ENCODE measurements at places on chromosomes 1 and 21.

DNA sequence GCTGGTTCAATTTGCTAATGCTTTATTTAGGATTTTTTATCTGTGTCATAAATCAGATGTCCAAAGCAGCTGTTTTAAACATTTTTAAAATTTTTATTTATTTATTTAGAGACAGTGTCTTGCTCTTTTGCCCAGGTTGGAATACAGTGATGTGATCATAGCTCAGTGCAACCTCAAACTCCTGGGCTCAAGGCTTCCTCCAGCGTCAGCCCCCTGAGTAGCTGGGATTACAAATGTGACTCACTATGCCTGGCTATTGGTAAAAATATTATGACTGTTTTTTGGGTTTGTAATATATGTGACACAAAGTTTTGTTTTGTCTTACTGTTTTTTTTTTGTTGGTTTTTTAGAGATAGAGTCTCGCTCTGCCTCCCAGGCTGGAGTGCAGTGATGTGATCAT lies 11.8 kb downstream of the ZBED6 start:
- DNase-seq = no peak

DNA sequence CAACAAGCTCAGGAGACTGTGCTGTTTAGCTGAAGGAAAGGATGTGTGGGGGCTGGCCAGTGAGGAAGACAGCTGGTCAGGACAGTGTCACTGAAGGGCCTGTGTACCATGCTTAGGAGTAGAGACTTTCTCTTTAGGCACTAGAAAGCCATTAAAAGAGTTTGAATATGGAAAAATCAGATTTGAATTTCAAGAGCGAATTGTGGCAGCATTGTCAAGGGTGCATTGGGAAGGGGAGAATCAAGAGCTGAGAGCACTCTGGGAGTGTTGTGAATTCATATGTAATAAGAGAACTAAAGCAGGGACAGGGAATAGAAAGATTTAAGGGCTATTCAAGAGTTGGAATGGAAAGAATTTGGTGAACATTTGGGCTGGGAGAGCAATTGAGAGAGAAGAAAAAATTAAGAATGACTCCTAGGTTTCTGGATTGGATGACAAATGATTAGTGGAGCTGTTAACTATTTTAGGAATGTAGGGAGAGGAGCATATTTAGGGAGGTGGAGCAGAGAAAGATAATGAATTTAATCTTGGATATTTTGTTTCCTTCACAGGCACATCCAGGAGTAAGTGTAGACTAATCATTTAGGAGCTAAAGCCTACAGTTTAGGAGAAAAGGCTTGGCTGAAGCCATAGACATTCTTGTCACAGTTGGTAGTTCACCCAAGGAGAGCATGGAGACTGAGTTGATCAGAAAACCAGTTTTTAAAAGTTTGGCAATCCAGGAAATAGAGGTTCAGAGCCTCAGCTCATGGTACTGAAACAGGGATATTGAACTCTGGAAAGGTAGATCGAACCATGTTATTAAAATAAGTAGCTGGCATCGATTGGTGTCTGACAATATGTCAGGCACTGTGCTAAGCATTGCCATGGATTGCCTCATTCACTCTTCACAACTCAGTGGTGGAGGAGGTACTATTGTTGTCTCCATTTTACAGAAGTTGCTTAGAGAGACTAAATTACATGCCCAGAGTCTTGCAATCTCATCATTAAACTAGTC lies 23.1 kb upstream of the TOR3A start:
- no peak for DNase-seq

DNA sequence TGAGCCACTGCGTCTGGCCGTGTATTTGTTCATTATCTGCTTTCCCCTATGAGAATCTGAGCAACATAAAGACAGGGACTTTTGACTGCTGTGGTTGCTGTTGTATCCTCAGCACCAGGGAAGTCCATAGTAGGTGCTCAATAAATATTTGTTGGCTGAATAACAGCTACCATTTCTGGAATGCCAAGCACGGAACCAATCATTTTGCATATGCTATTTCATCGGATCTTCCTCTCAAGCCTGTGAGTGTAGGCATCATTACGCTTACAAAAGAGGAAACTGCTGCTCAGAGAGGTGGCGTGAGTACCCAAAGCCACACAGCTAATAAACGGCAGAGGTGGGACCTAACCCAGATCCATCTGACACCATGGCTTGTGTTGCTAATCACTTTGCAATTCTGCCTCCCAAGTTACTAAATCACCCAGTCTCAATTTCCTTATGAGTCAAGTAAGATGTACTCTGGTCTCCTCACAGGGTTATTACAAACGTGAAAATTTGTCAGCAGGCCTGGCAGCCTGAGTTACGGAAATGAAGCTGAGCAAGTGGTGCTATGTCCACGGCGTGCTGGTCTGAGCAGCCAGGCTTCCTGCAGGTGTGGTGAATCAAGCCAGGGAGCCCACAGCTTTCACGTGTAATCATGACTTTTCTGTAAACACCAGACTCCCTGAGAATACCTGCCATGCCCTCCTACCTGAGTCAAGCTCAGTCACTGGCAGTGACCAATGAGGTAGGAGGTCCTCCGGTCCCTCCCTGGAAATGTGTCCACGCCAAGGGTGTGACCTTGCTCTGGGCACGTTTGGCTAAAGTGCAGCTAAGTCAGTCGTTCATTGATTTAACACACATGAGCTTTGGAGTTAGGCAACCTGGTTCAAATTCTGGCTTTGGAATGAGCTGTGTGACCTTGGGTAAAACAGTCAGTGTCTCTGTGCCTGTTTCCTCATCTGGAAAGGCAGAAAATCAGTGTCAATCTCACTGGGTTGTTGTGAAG lies 4.8 kb upstream of the RHCE start:
- no peak for DNase-seq

DNA sequence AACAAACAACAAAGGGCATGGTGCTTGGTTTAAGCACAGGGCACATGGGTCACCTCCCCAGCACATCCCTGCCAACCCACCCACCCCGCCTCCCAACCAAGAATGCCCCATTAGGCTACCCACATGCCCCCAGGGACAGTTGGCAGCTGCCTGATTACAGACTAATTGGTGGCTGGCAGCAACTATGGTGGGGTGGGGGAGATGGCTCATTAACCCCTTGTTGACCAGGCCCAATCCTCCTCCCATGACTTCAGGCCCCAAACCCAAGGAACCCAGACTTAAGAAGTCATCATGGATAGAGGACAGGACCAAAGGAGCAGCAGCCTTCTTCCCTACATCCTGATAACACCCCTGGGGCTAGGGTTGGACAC lies 1.3 kb downstream of the RIMS3 start:
- peak; percentile 63 for DNase-seq

DNA sequence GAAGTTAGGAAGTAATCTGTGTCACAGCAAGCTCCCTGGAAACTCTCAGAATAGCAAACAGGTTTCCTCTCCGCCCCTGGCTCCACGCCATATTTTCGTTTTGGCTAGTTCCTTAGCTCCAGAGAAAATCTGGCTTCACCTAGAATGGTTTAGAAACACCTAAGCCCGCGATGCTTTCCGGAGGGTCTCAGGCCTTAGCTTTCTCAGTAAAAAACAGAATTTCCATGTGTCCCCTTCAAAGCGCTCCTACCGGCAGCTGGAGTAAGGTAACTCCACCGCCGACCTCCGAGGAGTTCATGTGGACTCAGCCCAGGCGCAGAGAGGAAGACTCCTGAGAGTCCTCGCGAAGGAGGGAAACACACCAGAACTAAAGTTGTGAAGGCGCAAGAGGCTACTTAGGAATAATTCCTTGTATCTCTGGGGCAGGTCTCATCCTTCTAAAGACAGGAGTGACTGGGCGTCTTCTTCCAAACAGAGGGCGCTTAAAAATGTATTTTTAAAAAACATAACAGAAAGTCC lies 406 bp downstream of the KIAA0040 start:
- DNase-seq = peak; percentile 56

- no peak for DNase-seq
Observed at GRCh38 chr1:160402001-160402795, 1.8 kb downstream of the VANGL2 start.

DNA sequence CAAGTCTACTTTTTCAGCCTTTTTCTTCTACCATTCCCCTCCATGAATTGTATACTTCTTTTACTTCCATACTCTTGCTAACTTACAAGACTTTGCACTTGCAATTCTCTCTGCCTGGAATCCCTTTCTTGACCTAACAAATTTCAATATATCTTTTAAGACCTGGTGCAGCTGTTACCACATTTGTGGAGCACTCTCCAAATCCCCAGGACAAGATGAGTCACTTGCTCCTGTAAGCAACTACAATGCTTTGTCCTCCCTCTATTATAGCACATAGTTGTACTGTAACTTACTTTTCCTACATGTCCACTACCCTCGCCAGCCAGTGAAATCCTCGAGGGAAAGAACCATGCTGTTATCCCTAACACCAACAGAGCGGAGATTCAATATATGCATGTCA lies 43.1 kb downstream of the WARS2 start:
- DNase-seq = no peak

- DNase-seq = no peak
Observed at GRCh38 chr1:162679298-162679697, 47.0 kb downstream of the DDR2 start.

GRCh38 chr1:147111381-147112130 lies 60.7 kb downstream of the PRKAB2 start:
- no peak for DNase-seq

DNA sequence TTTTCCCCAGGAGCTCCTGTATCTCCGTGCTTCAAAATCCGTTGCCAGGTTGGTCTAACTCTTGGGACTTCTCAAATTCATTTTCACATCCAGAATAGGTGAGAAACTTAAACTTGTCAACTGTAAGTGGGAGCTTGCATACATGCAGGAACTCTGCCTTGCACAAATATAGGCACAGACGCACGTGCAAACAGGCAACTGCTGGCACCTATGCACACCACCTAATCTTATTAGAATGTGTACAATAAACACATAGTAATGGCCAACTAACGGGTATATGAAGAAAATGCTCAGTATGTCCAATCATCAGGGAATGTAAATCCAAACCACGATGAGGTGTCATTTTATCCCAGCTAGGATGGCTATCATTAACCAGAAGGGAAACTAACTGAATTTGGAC lies 22.6 kb upstream of the FCGR2A start:
- no peak for DNase-seq

DNA sequence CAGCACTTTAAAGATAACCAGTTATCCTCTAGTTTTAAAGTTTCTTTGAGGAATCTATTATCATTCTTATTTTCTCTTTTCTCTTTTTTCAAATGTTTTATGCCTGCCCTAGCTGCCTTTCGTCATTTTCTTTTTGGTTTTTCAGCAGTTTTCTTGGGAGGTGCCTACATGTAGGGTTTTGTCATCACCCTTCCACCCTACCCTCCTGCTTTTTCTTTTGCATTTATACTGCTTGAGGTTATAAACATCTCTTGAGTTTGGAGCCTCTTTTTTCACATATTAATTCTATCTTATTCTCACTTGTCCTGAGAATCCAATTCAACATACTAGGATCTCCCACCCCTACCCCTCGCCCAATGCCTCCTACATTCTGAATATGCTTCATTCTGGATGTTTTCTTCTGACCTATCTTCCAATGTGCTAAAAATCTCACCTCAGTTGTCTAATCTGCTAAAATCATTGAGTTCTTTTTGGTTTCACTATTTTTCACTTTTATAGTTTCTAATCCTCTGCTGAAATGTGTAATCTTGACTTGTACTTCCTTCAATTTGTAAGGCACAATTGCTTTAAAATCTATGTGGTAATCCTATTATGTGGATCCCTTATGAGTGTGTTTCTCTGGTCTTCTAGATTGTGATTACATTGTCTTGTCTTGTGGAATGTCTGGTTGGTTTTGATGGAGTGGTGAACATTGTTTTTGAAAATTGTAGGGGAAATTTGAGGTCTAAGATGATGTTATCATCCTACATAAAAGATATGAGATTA lies 38.7 kb downstream of the MIA3 start:
- no peak for DNase-seq

DNA sequence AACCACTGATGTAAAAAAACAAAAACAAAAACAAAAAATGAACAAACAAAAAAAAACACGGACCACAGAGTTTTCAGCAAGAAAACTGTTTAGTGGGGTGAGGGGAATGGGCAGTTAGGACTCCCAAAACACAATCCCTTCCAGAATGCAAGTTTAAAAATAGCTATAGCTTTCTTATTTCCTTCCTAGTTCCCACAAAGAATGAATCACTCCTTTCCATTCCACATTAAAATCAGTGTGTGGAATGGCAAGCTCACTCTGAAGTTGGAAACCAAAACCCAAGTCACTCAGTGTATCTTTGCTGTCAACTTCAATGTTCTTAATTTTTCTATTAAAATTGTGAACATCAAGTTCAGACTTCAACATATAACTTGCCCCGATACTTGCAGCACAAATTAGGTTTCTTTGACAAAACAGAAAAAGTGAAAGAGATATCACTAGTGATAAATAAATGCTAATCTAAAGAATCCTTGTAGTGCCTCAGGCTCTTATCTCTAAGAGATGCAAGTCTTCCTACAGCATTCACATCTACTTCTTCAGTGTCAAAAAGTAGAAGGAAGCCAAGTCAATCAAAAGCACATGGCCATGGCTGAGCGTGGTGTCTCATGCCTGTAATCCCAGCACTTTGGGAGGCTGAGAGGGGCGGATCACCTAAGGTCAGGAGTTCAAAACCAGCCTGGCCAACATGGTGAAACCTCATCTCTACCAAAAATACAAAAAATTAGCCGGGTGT lies 45.5 kb downstream of the TOR3A start:
- DNase-seq = no peak

- DNase-seq = no peak
Observed at GRCh38 chr1:152954436-152954835, 7.4 kb downstream of the SPRR5 start.
